ENCODE measurements at places on chromosomes 2 and 18.

DNA sequence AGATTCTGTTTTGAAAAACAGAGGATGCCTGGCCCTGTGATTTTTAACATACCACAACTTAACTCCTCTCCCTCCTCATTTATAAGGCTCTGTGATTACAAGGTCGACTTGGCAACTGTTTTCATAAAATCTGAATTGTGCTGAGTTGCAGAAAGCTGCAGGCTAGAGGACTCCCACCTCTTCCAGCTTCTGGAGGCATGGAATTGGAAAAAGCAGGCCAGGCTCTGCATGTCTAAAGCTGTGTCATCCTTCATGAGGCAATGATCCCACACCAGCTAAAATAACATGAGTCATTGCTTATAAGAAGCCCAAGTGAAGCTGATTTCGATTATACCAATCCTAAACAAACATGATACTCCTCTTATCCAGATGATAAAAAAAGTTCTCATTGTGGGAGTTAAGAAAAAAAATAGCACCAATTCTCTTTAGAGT lies 11.7 kb downstream of the ARHGAP28 start:
- peak; percentile 10 for DNase-seq

- DNase-seq, result no peak
Observed at GRCh38 chr2:74029714-74030397, 45.1 kb downstream of the TET3 start.

DNA sequence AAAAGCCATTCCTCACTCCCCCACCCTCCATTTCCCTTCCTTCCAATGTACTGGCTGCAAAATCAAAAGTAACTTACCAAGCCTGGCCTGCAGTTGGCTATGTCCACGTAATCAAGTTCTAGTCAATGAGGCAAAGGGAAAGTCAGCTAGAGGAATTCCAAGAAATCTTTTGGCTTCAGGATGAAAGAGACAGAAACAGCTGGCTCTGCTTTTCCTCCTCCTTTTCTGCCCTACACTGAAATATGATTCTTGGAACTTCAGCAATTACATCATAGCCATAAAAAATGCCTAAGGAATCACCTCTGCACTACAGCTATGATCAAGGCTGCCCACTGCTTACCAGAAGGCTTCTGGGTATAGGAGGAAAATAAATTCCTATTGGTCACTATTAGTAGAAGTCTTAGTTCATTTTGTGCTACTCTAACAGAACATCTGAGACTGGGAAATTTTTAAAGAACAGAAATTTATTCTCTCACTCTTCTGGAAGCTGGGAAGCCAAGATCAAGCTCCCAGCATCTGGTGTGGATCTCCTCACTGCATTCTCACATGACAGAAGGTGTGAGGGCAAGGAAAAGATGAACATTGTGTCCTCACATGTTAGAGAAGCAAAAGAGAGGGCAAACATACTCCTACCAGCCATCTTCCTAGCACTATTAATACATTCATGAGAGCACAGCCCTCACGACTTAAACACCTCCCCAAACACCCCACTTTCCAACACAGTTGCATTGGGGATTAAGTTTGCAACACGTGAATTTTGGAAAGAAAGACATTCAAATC lies 219.9 kb downstream of the TMX3 start:
- DNase-seq, result no peak

- DNase-seq, result no peak
Observed at GRCh38 chr2:214005337-214005736, 405.5 kb upstream of the VWC2L start.

DNA sequence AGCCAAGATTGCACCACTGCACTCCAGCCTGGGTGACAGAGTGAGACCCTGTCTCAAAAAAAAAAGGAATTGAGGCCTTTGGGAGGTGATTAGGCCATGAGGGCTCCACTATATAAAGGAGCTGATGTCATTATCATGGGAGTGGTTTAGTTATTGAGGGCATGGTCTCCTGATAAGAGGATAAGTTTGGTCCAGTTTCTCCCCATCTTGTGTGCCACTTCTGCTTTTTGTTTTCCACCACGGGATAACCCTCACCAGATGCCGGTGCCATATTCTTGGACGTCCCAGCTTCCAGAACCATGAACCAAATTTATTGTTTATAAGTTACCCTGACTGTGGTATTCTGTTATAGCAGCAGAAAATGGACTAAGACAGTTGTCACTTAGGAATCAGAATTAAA lies 125.8 kb downstream of the C1D start:
- DNase-seq, result no peak

- no peak for DNase-seq
Observed at GRCh38 chr2:156483741-156484173, 47.6 kb downstream of the GPD2 start.
